ENCODE measurements at places on chromosomes 4 and X.

GRCh38 chr4:46992338-46992737 lies 1.0 kb downstream of the GABRA4 start:
- DNase-seq: no peak

GRCh38 chr4:185567381-185568376 lies 32.4 kb upstream of the PDLIM3 start:
- peak; percentile 36 for DNase-seq

DNA sequence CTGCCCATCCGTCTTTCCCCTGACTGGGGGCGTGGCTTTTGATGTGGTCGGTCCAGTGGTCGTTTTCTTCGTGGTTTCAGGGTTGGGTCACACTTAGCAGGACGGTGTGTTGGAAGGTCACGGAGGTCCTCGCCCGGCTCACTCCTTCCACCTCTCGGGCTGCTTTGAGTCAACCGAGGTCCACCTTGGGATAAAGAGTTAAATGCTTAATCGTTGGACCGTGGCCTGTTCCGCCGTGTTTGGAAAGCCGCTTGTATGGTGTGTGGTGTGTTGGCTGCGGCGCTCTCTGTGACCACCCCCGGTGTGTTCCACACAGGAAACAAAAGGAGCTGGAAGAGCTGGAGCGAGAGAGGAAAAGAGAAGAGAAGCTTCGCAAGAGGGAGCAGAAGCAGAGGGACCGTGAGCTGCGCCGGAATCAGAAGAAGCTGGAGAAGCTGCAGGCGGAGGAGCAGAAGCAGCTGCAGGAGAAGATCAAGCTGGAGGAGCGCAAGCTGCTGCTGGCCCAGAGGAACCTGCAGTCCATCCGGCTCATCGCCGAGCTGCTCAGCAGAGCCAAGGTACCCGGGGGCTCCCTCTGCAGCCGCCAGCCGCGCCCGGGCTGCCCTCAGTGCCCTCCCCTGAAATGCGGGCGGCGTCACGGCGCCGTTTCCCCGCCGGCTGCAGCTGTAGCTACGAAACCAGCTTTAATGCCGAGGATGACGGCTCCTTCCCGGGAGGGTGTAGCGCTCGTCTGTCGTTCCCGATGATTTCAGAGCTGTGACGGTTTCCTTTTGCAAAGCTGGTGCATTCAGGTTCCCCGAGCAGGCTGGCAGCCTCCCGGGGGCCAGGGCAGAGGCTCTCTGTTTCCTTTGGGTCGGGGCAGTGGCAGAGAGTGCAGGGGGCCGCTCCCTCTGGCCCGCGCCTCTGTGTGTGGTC lies 7.7 kb downstream of the AKAP17A start:
- DNase-seq: no peak

DNA sequence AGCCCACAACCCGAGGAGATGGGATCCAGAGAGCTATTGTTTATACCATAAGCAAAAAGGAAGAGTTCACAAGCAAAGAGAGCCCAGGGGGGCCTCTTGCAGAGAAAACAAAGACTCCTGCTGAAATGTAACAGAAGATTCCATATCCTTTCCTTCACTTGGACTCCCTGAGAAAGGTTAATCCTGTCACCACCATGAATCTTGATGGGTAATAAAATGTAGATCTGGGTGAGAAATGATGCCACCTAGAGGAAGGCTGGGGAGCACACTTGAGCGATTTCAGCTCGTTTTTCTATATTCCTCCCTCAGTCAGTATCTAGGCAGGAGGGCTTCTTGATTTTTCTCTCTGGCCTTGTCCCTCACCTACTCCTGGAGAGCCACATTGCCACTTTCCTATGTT lies 10.2 kb upstream of the KCNE5 start:
- peak; percentile 2 for DNase-seq

- no peak for DNase-seq
Measured at GRCh38 chr4:24321616-24322015, 262.7 kb downstream of the DHX15 start.

DNA sequence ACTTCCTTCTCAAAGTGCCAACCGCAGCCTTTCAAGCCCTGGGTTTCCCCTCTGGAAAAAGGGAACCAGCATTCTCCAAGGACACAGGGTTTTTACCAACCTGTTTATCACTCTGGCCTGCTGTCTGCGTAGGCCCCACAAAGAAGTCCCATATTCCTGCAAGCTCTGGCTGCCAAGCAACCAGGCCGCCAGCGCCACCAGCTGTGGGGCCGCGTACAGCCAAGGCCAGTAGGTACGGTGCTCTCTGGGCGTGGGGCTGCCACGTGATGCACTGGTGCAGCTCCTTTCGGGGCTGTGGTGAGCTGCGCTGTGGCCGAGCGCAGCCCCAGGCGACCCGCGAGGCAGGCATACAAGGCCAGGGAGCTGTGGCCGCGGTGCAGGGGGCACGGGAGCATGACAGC lies 22.1 kb downstream of the LUZP4 start:
- DNase-seq: no peak

DNA sequence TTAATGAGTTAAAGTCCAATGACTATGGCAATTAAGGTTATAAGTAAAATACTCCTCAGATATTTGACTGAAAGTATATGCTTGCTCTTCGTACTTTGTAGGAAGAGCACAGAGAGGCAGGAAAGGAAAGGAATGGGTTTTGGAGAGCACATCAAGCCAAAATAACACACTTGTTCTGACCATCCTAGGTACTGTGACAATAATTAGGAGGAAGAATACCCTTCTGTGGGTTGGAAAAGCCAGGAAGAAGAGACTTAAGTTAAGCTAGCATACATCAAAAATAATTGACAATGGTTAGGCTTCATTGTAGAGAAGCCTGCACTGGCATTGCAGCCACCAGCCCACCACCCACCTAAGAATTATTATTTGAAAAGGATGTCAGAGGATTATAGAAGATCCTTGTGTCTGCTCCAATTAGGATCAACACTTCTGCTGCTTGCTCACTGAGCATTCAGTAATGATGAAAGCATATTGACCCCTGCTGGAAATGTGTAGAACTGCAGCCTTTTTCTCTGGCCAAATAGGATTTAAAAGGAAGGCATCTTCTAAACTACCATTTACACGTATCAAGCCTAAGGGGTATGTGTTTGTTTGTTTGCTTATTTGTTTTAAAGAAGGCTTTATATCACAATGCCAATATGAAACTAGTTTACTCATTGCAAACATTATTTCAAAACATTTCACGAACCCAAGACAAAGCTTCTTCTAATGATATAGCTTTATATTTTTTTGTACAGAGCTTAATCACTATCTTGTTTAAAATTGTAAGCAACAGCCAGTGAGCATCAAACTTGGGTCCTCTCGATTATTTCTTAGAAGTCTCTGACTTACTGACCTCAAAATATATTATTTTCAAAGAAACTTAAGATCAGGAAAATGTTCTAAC lies 286.2 kb upstream of the TET2 start:
- DNase-seq: peak; percentile 10

DNA sequence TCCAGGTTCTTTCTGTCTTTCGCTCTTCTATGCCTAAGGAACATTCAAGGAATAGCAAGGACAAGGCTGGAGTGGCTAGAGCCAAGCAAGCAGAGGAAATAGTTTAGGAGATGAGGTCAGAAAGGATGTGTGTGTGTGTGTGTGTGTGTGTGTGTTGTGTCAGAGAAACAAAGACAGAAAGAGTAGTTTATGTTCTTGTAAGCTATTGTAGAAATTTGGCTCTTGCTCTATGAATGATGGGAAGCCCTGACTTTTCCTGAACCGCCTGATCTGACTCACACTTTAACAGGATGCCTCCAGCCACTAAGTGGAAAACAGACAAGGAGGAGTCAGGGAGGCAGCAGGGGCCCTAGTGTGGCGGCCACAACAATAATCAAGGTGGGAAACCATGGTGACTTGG lies 39.7 kb downstream of the LGI2 start:
- DNase-seq: peak; percentile 63

DNA sequence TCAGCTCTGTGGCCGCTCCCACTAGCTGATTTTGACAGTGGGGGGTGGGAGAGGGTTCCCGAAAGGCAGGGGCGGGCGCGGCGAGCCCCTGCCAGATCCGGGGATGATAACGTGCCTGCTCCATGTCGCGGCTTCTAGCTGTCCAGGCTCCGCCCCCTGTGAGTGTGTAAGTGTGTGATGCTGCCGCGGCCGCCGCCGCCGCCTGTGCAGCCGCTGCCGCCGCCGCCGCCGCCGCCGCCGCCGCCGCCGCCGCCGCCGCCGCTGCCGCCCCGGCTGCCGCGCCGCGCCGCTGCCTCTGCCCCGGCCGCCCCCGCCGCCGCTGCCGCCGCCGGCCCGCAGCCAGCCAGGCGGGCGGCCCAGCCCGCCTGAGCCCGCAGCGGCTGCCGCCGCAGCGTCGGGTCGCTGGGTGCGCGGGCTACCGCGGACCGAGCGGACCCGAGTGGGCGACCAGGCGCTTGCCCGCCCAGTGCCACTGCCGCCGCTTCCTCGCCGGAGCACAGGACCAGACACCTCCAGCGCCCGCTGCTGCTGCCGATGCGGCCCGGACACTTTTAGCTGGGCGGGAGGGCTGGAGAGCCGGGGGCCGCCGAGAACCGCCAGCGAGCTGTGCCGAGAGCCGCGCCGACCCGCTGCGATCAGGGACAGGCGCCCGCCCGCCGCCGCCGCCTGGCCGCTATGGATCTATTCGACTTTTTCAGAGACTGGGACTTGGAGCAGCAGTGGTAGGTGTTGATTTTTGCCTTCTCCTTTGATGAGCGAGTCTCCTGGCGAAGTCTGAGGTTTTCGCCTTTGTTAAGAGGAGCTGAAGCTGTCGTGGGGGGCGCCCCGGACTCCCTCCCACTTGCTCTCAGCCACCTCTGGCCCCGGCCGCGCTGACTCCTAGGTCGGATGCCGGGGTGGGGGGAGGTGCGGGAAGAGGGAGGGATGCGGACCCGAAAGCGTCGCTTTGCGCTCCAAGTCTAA lies at the start of gene AFF2:
Gene AFF2, plus strand, starts transcription at position 195 of the 963 bp plus-strand sequence. Its CDS starts 481 bp downstream, at position 676.
- no peak for DNase-seq

GRCh38 chr4:76182463-76182862 lies 31.2 kb downstream of the SCARB2 start:
- DNase-seq: no peak

DNA sequence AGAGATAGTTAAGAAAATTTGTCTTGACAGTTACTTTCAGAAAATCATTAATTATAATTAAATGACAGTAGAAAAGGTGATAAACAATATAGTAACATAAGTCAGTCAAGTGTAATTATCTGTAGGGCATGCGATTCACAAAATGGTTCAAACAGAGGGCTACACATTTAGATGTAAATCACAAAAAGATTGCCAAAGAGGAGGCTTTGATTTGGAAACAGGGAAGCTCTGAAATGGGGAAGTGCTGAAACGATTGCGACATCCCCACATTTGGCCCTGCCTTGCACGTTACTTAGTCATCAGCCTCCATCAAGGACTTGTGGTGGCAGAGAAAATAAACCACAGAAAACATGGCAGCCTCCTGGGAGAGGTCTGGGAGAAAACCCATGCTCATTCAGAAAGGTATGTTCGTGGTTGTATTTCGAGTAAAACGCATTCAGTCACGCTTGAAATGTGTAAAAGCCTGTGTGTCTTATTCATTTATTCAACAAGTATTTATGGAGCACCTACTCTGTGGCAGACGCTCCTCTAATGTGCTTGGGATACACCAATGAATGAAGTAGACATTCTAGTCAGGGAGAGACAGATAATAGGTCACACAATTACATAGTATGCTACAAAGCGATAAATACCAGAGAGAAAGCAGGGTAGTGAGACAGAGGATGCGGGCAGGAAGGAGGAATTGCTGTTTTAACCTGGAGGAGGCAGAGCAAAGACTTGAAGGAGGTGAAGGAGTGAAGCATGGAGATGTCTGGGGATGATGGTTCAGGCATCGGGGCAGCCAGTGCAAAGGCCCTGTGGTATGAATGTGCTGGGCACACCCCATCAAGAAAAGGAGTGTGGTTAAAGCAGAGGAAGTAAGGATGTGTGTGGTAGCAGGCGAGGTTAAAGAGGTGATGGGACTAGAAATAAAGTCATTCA lies 7.8 kb downstream of the RBM47 start:
- DNase-seq: peak; percentile 92

- no peak for DNase-seq
Measured at GRCh38 chr4:41461780-41462307, 76.1 kb upstream of the LIMCH1 start.

GRCh38 chr4:185529413-185529812 lies 5.9 kb downstream of the PDLIM3 start:
- no peak for DNase-seq

DNA sequence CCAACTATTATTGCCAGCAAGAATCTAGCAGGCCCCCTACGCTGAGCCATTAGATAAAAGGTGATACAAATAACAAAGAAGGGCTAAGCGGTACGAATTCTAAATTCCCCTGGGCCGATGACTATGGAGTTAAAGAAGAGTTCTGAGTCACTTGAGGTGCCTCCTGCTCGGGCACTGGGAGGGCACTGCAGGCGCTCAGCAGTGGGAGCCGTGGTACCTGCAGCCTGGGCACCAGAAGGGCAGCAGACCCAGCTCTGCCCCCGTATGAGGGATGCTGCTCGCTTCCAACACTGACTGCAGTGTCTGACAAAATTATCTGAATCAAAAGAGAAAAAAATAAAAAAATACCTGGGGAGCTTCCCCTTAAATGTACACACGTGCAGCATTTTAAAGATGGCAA lies 44.1 kb upstream of the MTNR1A start:
- no peak for DNase-seq

GRCh38 chr4:40418430-40419230 lies 83.5 kb downstream of the CHRNA9 start:
- DNase-seq: no peak

DNA sequence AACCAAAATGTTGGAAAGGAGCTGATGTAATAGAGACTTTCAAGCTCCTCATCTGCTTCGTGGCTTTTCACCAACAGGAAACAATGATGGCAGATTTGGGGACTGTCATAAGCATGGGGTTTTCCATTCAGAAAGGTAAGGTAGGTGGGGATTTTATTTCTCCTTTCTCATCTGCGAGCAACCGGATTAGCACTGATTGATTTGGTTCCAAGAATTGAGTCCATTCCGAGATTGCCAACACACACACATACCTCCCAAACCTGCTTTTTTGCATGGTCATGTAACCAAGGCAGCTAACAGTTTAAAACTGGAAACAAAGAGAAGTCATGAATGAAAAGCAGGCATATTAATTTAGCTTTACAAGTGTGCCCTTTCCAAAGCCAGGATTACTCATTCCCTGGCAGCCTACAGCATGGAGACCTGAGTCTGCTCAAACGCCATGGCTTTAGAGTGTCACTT lies 63.0 kb upstream of the LNX1 start:
- peak; percentile 76 for DNase-seq

GRCh38 chr4:123050018-123050417 lies 127.6 kb upstream of the NUDT6 start:
- no peak for DNase-seq

- no peak for DNase-seq
Measured at GRCh38 chrX:20218836-20219505, 47.7 kb downstream of the RPS6KA3 start.

DNA sequence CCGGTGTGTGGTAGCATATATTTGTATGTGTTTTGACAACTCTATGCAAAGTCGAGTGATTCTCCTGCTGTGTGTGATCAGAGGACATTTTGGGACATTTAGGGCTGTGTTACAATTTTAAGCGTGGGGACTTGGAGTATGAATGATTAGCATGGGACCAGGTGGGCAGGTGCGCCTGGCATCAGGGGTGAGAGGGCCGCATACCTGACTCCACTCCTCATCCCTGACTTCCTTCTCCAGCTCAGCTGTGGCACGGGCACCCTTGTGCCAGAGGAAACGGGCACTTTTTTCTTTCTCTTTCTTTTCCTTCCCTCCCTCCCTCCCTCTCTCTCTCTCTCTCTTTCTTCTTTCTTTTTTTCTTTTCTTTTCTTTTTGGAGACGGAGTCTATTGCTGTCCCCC lies 15.7 kb upstream of the PLCXD1 start:
- DNase-seq: no peak
